ENCODE measurements at places on chromosomes 1 and 21. TPM values are rescaled to one million over a fixed set of nuclear protein-coding genes. Genes with fewer than 3 reads are reported as not detected.
A peak's percentile ranks its signal among the peaks of the same experiment; 100 is the strongest.

GRCh38 chr1:206933333-206933945 lies 11.7 kb upstream of the FCMR start:
- peak; percentile 62 for DNase-seq

DNA sequence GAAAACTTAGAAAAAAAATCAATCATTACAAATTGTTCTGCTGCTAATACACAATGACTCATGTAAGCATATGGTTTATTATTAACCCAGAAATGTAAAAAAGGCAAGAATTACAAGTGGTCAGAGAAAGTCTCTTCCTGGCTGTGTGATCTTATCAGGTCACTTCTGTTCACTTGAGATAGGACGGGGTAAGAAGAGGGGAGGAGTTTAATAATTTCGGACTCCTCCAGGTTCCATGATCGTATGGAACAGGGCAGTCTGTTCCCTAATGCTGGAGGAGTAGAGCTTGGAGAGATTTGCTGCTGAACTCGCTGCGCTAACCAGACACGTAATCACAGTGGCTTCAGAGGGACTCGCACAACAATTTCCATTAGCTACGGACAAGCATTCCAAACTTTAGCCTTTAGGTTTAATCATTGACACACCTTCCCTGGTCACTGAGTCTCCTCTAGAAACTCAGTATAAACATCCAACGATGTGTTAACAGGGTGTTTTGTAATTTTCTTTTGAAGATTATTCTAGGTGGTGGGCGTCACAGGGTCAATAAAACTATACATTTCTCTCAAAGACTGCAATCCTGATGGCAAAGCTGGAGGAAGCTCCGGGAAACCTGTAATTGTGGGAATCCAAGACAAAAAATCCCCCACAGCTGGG lies 1.3 kb downstream of the CRYZ start:
- no peak for DNase-seq

GRCh38 chr1:191145834-191146233 lies 668.2 kb upstream of the BRINP3 start:
- DNase-seq: no peak

The TSNAX gene
- 116 TPM for polyA plus RNA-seq

The IL22RA1 gene
- polyA plus RNA-seq: not detected

GRCh38 chr1:205480349-205480985 lies 24.0 kb upstream of the CDK18 start:
- peak; percentile 43 for DNase-seq

- DNase-seq: no peak
These were observed 21.1 kb upstream of the ETS2 start for GRCh38 chr21:38784458-38785266.

DNA sequence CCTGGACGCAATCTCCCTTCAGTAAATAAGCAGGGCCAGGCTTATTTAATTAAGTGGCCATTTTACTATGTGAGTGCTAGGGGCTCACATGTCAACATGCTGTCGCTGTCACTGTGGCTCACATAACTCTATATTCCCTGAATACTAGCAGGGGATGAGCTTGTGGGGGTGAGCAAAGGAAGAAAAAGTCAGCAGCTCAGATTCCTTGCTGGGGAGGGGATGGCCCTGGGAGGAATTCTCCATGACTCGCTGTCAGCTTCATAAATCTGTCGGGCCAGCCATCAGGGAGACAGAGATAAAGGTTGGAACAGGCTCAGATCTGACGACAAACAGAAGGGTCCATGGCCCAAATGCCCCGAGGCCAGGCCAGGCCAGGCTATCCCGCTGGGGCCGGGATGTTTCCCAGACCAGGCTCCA lies 26.0 kb upstream of the PLEKHG5 start:
- DNase-seq: no peak

GRCh38 chr1:111481387-111482221 lies 7.8 kb downstream of the C1orf162 start:
- DNase-seq: peak; percentile 23

DNA sequence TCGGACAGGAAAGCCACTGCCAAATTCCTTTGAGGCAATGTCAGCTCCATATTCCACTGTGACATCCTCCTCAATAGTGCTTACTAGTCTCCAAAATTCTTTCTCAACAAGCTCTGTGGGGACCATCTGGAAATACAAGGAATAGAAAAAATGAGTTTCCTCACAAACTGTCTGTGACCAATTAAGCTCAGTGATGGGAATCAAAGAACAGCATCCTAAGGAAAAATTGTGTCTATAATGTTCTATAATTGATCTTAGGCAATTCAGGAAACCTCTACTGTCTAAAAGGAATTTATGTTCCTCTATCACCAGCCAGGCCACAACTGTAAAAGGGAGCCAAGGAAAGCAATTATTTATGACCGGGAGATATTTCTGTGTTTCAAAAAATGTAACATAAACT lies 46.1 kb upstream of the SYT2 start:
- DNase-seq: no peak

- no peak for DNase-seq
These were observed 327.9 kb upstream of the BEND5 start for GRCh38 chr1:49104575-49104974.

DNA sequence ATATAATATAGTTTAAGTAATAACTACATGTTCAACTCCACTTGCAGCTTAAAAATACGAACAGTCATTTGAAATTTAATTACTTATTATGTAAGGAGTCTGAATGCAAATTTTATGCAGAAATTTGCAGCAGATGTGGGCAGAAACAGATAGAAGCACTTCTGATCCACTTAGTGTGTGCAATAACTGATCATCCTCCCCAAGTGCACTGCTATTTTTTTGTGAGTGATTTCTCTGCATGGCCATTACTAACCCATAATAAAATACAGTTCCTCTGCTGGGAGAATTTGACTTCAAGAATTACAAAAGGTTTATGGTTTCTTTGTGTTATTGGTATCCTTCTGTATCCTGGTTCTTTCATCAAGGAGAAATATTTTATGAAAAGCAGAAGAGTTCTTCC lies 611.5 kb upstream of the RGS18 start:
- no peak for DNase-seq

The CD101 gene
- 5.1 TPM for polyA plus RNA-seq

GRCh38 chr1:39391691-39392679 lies 99.5 kb upstream of the BMP8A start:
- DNase-seq: no peak

- DNase-seq: no peak
These were observed 3.8 kb downstream of the LCA5L start for GRCh38 chr21:39441502-39442475.

DNA sequence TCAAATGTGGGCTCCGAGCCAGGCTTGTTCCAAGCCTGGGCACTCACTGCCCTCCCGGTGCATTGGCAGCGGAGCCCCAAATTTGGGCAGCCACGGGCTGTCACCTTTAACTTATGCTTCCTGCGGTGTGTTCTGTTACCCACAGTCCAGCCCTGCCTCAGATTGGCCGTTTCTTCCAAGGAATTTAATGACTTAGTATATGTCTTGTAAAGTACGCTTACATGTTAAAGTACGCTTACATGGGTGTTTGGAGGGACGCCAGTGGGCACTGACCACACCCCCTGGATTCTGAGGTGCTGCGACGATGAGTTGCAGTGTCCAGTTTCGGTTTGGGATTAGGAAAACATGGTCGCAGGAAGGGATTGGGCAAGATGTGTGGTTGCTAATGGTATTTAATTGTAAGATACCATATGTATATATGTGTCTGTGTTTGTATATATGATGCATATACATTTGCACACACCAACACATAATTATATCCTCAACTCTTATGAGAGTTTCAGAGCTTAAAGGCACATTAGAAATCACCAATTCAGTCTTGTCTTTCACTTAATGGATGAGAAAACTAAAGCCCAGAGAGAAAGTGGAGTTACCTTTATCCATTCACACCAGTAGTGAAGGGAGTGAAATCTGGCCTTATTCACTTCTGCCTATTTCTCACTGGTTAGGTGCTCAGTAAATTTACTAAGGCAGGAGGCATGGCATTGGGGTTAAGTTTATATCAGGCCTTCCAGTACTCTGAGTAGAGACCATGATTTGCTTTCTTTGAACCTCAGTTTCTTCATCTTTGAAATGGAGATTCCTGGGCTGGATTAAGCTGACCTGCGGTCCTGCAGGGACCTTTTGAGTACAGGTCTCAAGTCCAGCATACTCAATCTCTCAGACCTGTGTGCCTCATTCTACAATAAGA lies 1.0 kb downstream of the SMYD2 start:
- no peak for DNase-seq

DNA sequence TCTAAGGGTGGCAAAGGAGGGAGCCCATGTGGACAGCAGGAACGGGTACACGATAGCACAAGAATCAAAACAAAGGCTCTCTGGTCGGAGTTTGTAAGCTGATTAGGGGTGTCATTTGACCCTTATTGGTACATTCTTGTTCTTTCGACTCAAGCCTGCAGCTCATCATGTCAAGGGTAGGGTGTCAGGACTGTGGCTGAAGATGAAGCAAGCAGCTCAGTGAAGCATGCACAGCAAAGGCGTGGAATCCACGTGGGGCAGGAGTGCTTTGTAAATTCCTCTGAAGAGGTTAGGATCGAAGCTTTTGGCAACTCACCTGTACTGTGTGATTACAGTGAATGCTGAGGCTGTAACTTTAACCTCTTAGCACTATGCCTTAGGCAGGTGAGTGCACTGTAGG lies 4.7 kb upstream of the ABCB10 start:
- no peak for DNase-seq

The VWA5B1 gene
- polyA plus RNA-seq: not detected

DNA sequence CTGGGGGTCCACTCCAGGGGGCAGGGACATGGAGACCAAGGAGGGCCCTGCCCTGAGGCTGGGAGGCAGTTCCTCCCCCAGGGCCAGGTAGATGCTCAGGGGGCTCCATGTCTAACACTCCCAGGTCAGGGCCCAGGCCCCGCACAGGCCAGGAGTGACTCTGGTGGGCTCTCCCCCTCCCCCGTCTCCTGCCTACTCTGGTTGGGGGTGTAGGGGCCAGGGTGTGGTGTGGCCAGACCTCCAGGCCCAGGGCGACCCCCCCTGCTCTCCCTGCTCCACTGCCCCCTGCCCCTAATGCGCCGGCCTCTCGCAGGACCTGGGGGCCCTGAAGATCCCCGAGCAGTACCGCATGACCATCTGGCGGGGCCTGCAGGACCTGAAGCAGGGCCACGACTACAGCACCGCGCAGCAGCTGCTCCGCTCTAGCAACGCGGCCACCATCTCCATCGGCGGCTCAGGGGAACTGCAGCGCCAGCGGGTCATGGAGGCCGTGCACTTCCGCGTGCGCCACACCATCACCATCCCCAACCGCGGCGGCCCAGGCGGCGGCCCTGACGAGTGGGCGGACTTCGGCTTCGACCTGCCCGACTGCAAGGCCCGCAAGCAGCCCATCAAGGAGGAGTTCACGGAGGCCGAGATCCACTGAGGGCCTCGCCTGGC lies 19.7 kb upstream of the CCDC27 start:
- DNase-seq: no peak

DNA sequence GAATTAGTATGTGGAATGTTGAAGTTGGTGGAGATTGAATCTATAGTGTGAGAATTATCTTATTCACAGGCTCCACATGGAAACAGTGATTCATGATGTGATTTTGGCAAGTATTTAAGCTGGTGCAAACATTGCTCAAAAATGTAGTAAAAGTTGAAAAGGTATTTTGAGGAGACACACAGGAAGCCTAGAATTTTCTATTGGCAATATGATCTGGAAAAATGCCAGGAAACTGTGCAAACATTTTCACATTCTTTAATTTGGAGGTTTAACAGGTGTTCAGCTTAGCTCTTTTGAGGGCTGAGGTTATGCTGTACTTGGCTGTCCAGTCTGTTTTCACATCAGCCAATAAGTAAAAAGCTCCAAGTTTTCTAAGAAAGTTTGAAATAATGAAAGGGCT lies 327.3 kb downstream of the RWDD3 start:
- DNase-seq: no peak

GRCh38 chr1:22556391-22557104 lies 6.7 kb upstream of the EPHA8 start:
- no peak for DNase-seq

- no peak for DNase-seq
These were observed 1.4 kb upstream of the WDR26 start for GRCh38 chr1:224435999-224436398.

DNA sequence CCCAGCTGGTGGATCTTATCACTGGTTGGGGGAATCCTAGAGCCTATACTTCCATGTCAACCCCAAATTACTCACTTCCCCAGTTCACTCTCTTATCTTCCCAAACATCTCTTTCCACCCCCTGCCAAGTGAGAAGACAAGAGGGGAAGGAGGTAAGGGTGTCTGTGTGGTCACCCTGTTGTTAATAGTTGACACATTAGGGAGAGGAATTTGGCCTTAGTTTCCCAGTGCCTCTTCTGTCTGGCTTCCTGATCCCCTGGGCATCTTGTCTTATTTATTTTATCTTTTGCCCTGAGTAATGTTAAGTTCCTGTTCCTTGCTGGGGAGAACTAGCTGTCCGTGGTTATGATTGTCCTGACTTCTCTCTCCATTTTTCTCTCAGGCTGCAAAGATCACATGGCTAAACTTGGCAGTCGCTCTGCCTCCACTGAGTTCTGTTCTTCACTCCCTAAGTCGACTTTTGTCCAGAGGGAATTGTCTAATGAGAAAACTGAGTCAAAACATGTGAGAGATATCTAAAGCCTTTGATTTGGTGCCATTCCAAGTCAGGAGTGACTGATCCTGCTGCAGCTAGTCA lies 157.1 kb upstream of the SYT6 start:
- DNase-seq: no peak

GRCh38 chr1:20271498-20272400 lies 18.9 kb upstream of the VWA5B1 start:
- no peak for DNase-seq

The LCE1A gene
- not detected for polyA plus RNA-seq

- no peak for DNase-seq
These were observed 2.0 kb downstream of the KANK4 start for GRCh38 chr1:62317021-62317768.

The TMEM269 gene
- not detected for polyA plus RNA-seq

DNA sequence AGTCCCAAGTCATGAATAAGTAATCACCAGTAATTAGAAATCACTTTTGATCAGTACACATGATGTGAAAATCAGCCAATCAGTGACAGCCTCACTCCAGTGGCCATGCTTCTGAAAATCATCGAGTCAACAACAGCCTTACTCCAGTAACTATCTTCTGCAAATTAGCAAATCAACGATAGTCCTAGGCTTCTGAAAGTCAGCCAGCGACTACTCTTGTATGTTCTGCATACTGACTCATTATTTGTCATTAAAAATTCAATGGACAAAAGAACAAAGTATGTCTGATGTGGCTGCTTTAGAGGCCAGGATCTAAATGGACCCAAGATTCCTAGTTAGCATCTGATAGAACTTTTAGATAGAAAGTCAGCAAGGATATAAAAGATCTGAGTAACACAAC lies 102.5 kb downstream of the GPR52 start:
- no peak for DNase-seq

- DNase-seq: no peak
These were observed 2.4 kb upstream of the C8B start for GRCh38 chr1:56967900-56968832.

The HMCN1 gene
- polyA plus RNA-seq: 0.07 TPM

The OR6N1 gene
- not detected for polyA plus RNA-seq

The MMEL1 gene
- 18.1 TPM for polyA plus RNA-seq
